ENCODE measurements at places on chromosomes 2 and 18. TPM values are rescaled to one million over a fixed set of nuclear protein-coding genes. Genes with fewer than 3 reads are reported as not detected.

DNA sequence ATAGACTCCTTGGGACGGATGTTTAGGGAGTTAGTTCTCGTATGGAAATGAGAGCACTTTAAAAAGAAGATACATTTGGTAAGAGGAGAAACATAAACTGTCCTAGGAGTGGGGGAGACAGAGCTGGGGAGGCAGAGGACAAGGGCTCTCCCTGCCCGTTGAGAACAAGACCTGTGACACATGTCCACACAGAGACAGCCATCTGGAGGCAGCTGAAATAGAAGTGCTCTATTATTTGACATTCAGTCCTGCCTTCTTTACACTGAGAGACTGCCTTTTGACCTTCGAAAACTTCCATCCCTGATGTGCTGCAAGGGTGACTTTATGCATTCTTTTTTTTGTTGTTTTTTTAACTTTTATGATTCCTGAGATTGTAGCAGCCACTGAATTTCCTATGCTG lies 150.1 kb downstream of the UXS1 start:
- no peak for DNase-seq

DNA sequence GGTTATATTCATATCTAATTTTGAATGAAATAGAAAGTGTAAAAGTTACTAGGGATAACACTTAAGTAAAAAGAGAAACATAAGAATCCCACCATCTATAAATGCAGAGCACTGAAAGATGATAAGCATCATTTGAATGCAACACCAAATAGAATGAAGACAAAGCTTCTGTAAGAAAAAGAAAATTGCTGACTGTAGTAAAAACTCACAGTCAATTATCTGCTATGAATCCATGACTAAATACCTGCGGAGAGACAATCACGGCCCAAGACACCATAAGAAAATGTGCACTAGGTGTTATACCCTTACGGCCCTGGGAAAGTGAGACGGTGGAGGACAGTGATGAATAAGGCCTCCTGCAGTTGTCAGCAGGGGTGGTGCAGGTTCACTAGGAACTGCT lies 45.4 kb upstream of the OSR1 start:
- DNase-seq, result no peak

DNA sequence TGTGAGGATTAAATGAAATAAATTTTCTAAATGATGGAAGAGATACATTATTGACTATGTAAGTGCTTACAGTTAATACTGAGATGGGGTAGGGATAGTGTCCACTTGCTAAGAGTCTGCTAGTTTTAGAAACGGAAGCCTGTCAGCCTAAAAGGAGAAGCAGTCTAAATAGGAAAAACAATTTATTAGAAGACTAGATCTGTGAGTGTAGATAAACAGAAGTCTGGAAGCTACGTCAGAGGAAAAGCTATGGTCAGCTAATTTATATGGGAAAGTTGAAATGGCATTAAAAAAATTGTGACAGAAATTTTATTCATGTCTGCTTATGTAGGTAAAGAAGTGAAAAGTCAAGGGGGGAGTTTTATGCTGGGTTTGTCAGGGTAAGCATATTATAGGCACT lies 1338.4 kb upstream of the CHAC2 start:
- no peak for DNase-seq

The SERPINB10 gene
- total RNA-seq, result 0.14 TPM

DNA sequence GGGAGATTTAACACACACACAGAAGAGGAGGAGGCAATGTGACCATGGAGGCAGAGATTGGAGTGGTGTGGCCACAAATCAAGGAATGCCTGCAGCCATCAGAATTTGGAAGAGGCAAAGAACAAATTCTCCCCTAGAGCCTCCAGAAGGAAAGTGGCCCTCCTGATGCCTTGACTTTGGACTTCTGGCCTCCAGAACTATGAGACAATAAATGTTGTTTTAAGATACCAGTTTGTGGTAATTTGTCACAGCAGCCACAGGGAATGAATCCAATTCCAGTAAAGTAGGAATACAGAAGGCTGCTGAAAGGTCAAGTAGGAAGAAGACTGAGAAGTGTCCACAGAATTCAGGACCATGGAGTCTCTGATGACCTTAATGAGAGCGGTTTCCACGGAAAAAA lies 18.1 kb downstream of the PAIP2B start:
- no peak for DNase-seq

DNA sequence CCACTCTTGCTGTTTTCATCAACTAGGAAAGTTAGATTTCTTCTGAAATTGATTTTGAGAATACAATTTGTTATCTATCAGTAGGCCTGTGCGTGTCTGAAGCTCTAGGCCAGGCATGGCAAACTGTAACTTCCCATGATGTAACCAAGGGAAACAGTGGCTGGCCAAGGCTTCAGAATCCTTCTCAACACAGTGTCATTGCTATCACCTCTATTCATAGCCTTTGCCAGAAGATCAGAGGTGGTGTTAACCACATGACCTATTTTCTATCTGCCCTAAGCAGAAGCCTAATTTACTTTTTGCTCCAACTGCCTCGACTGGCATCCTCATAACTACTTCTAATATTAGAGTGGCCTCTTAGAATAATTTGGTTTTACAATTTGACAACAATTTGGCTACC lies 2.5 kb downstream of the ITGB6 start:
- no peak for DNase-seq

GRCh38 chr2:188367164-188367563 lies 75.5 kb downstream of the GULP1 start:
- no peak for DNase-seq

- no peak for DNase-seq
These were observed 146.6 kb upstream of the OTOS start for GRCh38 chr2:240287011-240287410.
